Skeletal muscle cell (primary cell): ENCODE measurements at places on chromosomes 3 and 15.

DNA sequence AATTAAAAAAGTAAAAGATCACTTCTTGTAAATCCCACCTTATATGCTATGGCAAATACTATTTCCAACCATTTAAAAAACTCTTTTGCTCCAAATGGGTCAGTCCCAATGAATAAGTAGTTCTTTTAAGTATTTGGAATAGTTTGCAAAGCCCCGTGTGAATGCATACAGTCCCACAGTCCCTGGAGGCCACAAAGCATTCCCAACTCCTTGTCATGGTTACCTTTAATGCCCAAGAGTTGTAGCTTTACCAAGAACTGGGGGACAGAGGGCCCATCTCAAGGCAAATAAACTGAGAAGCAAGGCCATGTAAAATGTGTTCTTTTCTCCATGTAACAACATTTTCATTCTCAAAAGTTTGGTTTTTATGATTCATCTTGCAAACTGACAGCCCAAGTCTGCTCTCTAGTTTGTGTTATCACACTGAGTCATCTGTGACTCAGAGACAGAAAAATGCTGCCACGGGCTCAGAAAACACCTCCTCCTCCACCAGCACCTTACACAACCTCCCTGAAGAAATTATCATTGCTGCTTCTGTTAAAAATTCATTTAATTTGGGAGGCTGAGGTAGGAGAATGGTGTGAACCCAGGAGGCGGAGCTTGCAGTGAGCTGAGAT, 336.2 kb downstream of the ERC2 start:
- DNase-seq, result peak; percentile 81

GRCh38 chr3:25037049-25037547, 391.0 kb upstream of the RARB start:
- peak; percentile 6 for DNase-seq

DNA sequence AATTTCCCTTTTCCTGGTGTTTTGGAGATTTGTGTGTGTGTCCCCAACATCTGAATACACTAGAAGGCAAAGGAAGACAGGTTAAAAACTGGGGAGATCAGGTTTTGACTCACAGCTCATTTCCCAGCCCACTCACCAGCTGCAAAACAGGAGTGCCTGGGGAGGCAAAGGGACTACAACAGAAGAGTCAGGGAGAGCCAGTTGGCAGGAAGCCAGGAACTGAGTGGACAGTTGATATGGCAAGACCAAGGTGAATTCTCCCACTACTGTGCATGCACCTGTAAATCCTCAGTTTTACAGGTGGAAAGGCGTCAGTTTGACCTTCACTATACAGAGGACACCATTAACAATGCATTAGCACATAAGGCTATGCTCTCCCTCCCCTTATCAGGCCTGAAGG, 901.5 kb upstream of the SEMA6D start:
- no peak for DNase-seq

DNA sequence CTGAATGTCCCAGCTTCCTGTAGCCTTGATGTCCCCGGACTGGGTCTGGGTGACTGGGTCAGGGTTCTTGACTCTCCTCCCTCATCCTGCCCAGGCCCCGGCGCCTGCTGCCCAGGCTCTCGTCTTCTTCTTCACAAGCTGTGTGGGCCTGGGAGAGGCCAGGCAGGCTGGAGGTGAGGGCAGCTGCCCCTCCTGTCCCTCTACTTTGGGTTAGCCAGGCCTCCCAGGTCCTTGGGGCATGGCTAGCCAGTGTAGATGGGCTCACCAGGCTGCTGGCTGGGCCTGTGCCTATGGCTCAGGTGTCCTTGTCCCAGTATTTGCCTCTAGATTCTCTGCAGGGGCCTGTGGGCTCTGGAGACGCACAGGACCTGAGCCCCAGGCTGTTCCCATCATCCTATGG, 31.8 kb downstream of the TKT start:
- no peak for DNase-seq

GRCh38 chr3:196985954-196986885, 17.6 kb upstream of the PIGZ start:
- DNase-seq, result no peak

DNA sequence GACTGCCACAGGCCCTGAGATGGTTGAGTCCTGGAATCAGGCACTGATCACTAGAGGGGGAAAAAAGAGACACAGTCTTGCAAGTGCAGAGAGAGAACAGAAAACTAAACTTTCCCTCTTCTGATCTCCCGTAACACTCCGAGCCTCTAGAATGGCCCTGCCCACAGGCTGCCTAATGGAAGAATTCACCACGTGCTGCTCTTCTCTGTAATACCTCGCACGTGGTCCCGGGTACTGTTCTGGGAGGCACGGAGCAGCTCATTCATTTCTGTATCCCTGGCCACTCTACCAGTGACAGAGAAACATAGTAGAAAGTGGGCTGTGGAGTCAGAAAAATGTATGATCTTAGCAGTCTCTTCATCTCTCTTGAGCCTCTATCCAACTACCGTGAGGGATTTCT, 30.4 kb downstream of the VGLL4 start:
- no peak for DNase-seq

- DNase-seq, result peak; percentile 78
These were observed 47.3 kb downstream of the ITGA11 start for GRCh38 chr15:68384451-68385239.

GRCh38 chr15:29528276-29528675, 258.7 kb upstream of the NSMCE3 start:
- DNase-seq, result no peak

GRCh38 chr3:137988982-137989381, 21.0 kb upstream of the CLDN18 start:
- DNase-seq, result no peak

DNA sequence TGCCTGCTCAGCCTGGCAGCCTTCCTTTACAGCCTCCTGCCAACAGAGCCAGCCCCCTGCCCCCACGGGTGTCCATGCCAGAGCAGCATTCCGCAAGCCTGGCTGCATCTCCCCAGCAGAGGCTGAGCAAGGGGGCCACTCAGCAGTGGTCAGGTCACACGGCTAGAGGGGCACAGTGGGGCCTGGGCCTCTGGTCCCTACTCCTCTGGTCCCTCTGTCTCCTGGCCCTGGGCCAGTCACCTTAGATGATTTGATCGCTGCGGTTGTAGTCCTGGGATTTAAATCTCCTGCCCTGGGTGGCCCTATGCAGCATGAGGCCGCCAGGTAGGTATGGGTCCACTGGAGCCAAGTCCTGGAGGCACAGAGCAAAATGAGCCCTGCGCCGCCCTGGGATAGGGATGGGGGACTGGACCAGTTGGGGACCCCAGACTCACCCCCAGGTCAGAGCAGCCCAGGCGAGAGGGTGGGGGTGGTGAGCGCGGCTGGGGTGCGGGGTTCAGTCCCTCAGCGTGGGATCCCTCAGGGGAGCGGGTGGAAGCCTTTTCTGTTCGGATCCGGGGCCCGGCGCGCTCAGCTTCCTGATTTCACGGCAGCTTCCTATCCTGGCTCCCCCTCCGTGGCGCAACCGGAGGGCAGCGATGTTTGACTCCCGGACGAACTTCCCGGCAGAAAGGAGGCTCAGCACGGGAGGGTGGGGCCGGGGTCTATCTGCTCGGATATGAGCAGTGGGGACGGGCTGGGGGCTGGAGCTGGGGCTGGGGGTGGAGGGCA, at the start of gene ZBTB47:
ZBTB47 (plus strand) TSS at position 138 of the 771 bp plus-strand sequence. CDS start 4,659 bp downstream, outside the sequence.
- no peak for DNase-seq

- DNase-seq, result no peak
These were observed 41.6 kb downstream of the ACAN start for GRCh38 chr15:88844749-88845386.

DNA sequence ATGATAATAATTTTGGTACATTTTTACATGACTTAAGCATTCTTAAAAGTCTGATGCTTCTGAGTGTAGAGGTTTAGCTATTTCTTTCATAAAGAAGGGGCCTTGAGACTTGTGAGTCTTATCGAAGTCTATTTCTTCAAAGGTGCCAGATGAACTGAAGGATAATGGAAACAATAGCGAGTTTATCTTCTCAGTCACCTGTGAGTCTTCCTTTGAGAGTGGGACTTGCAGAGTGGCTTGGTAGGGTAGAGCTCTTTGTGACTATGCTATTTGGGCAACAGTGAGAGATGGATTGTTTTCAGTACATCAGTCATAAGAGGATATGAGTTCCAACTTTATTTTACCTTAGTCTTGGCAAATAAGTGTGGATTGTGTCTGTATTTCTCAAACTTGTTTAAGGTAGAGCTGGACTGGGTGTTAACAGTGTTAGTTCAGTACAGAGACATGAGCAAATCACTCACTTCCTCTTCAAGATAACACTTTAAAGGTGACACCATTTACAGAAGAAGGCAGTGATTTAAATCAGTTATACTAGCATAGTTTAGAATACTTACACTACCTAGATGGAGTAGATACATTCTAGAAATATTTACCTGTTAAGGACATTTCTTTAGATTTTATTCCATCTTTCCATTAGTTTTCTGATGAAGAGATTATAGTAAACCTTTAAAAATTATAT, 3.2 kb downstream of the AKAP13 start:
- DNase-seq, result no peak

DNA sequence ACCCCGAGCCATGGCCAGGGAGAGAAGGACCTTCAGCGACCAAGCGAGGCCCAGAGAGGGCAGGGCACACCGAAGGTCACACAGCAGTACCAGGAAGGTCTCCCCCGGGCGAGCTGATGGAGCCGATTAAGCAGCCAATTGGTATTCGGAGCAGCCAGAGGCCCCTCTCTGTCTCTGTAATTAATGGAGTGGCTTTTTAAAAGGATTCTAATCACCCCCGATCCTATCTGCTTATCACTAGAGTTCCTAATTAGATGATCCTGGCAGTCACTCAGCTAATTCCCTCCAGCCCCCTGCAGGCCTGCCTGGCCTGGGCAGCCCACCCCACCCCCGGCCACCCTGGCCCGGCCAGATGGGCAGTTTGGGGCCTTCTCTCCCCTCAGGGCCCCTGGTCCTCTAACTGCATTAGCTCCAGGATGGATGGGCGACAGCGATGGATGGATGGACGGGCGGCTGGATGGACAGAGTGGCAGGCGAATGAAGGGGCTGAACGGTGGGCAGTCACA, 1.6 kb upstream of the DNAJB8 start:
- DNase-seq, result no peak

DNA sequence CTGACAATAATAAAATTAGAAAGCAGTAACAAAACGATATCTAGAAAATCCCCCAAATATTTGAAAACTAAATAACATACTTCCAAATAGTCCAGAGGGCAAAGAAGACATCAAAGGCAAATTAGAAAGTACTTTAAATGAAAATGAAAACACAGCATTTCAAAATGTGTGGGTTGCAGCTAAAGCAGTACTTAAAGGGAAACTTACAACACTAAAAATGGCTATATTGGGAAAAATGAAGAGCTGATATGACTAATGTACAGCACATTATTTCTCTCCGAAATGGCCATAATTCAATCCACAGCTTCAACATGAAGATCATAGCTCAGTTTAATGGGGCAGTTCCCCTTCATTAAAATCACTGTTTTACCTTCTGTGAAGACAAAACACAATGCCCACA, 71.9 kb downstream of the FBXL22 start:
- DNase-seq, result no peak

DNA sequence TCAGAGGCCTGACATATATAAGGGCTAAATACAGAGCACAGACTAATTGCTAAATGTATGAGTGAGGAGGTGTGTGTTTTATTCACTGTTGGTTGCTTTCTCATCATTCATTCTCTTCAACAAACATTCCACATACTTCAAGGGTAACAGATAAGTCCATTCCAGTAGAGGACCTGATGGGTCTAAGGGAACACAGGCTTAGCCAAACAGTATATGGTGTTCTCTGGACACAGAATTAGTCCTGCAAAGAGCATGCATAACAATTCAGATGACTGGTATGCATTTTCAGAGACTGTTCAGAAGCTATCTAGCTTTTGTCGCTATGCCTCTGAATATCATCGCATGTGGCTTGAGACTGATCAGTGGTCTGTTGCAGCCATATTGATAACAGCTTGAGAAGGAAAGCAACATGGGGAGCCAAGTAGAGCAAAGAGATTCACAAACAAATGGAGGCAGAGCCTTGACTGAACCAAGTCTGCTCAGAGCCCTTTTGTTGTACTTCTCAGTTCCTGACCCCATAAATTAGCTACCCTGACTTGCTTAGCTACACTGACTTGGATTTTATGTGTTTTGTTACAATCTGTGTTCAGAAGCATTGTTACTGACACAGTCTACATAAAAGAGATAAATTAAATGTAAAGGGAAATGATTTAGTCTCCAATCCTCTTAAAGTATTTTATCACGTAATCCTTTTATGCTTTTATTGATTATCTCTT, 1178.7 kb downstream of the ROBO1 start:
- DNase-seq, result no peak

GRCh38 chr3:20563985-20564384, 378.0 kb upstream of the SGO1 start:
- no peak for DNase-seq

DNA sequence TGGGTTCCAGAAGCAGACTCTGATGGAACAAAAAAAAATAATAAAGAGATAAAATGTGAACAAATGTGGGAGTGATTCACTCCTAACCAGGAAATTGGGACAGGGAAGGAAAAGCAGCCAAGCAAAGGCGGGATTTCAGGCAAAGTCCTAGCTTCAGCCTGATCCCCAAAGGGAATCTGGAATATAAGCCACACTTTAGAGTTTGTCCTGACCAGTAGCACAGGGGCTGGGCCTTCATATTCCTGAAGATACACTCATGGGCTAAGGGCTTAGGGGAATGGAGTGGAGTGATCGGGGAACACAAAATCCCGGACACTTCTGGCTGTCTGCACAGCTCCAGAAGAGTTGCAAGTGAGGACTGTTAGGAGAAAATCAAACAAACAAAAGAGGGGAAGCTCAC, 135.0 kb upstream of the COL8A1 start:
- no peak for DNase-seq

GRCh38 chr3:4421121-4421520, 45.9 kb downstream of the SUMF1 start:
- no peak for DNase-seq

DNA sequence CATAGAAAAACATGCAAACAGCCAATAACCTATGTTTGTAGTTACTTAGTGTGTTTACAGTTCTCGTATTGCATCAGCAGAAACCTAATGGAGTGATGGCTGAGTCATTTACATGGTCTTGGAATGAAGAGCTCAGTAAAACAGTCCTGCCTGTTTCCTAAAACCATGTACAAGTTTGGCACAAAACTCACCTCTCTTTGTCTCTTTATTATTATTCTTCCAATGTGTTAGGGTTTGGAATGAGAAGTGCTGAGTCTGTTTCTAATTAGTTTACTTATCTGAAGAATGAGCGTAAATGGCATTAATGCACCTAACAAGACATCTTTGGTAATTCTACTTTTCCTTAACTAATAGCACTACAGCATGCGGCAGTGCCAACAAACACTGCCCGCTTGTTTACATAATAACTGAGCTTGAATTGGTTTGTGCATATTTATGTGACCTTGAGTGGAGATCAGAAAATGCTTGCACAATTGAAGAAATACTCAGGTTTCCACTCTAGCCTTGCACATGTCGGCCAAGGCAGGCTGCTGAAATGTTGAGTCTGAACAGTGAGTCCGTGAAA, 385.4 kb upstream of the SEMA6D start:
- peak; percentile 28 for DNase-seq

DNA sequence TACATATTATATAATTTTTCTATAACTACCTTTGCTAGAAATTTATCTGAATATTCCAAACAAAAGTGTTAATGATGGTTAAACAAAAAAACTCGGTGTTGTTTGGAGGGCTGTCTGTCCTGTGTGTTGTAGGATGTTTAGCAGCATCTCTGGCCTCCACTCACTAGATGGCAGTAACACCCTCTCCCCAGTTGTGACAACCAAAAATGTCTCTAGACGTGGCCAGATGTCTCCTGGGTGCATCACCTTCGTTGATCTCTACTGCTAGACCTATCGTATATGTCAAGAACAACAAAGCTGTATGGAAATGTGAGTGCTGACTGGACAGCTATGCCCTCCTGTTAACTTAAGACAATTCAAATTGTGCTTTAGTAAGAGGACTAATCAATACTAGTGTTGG, 14.1 kb downstream of the ANKRD34C start:
- no peak for DNase-seq

GRCh38 chr3:16825617-16826204, 59.0 kb upstream of the PLCL2 start:
- no peak for DNase-seq
